ENCODE measurements at places on chromosomes 6 and 20.

DNA sequence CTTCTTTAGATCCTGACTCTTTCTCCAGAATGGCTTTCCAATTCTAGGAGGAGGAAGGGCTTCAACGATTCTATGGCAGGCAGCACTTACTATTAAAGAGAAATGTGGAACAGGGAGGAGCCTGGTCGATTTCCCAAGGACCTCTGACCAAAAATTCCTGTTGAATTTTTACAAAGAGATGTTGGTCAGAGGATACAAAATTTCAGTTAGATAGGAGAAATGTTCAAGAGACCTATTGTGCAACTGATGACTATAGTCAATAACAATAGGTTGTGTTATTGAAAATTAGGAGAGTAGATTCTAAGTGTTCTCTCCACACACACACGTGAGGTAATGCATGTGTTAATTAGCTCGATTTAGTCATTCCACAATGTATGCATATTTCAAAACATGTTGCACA is 130.1 kb upstream of the TNFAIP3 start:
- DNase-seq: no peak

- no peak for DNase-seq
Measured at GRCh38 chr6:148814082-148814790, 67.4 kb downstream of the UST start.

DNA sequence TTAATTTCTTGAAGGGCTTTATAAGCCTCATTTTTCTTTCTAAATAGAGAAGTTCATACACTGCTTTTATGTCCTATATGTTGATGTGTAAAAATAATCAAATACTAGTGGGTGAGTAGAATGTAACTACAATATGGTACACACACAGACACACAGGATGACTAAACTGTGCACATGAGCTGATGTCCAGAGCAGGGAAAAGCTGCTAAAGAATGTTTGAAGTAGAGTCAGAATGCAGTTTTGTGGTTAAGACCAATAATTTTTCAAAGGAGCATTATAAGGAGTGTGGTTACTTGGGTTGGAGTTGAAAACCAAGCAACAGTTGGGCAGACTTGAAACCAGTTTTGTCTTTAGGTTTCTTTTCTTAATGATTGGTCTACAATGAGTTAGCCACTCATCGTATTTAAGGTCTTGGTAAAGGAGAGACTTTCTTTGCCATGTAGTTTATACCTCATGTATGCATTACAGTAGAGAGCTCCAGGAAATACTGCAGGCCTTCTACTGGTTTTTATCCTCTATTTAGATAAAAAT is 196.6 kb downstream of the ESR1 start:
- DNase-seq: no peak

DNA sequence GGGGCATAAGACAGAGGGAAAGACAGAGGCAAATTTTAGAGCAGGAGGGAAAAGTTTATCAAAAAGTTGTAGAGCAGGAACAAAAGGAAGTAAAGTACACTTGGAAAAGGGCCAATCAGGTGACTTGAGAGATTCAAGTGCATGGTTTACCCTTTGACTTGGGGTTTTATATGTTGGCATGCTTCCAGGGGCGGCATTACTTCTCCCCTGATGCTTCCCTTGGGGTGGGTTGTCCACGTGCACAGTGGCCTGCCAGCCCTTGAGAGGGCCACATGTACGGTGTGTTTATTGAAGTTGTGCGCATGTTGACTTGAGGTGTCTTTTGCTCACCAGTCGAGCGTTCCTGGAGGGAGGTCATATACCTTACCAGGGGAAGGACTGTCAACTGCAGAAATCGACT is 259.5 kb upstream of the JARID2 start:
- DNase-seq: no peak

- no peak for DNase-seq
Measured at GRCh38 chr6:7647504-7647903, 57.5 kb downstream of the SNRNP48 start.

DNA sequence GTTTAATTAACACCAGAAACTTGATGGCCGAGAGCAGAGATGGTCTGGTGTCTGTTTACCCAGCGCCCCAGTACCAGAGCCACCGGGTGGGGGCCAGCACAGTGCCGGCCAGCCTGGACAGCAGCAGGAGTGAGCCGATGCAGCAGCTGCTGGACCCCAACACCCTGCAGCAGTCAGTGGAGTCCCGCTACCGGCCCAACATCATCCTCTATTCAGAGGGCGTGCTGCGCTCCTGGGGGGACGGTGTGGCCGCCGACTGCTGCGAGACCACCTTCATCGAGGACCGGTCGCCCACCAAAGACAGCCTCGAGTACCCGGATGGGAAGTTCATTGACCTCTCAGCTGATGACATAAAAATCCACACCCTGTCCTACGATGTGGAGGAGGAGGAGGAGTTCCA is 73.7 kb downstream of the SYNDIG1 start:
- DNase-seq: no peak

DNA sequence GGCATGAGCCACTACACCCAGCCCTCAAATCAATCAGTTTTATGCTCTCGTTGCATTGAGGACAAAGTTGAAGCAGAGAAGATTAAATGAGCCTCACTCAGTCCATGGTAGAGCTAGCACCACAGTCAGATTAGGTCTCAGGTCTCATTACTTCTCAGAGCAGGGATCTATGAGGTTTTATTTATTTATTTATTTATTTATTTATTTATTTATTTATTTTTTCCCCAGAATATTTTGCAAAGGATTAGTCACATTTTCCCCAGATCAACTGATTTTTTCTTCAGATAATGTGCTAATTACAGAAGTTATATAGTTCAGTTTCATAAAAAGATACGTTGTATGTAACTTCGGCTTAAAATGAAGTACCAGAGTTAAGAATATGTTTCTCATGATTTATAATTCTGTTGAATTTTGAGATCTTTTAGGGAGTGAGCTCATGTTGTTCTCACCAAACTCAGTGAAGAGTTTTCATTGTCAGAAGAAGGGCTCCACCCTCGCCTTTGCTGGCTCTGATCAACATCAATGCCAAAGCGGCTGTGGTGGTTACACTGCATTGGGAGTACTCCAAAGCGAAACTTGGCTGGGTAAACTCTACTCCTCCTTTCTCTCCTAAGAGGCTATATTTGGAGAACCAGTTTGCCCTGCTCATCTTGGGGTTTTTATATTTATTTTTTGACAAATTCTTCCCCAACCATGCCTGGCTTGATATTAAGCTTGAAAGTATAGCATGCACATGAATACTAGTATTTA is 12.9 kb upstream of the ID4 start:
- no peak for DNase-seq

DNA sequence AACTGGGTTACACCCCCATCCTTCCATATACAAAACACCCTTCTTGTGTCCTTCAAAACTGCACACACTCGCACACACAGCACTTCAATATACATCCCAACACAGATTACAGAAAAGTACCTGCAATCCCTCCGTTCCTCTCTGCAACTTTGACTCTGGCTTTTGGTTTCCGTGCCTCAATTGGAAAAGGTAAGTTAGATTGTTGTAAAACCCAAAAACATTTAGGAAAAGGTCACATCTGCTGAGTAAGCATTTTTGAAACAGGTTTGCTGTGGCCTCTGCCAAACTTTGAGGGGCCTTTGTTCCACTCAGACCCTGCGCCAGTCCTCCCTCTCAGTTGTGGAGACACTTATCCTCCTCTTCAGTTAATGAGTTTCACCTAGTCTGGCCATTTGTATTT is 4.2 kb downstream of the NKX2-4 start:
- no peak for DNase-seq

GRCh38 chr6:139600919-139601475 is 226.5 kb upstream of the CITED2 start:
- no peak for DNase-seq

GRCh38 chr6:68901044-68901443 is 266.0 kb downstream of the ADGRB3 start:
- DNase-seq: no peak

GRCh38 chr6:168871642-168872315 is 381.9 kb downstream of the THBS2 start:
- no peak for DNase-seq

DNA sequence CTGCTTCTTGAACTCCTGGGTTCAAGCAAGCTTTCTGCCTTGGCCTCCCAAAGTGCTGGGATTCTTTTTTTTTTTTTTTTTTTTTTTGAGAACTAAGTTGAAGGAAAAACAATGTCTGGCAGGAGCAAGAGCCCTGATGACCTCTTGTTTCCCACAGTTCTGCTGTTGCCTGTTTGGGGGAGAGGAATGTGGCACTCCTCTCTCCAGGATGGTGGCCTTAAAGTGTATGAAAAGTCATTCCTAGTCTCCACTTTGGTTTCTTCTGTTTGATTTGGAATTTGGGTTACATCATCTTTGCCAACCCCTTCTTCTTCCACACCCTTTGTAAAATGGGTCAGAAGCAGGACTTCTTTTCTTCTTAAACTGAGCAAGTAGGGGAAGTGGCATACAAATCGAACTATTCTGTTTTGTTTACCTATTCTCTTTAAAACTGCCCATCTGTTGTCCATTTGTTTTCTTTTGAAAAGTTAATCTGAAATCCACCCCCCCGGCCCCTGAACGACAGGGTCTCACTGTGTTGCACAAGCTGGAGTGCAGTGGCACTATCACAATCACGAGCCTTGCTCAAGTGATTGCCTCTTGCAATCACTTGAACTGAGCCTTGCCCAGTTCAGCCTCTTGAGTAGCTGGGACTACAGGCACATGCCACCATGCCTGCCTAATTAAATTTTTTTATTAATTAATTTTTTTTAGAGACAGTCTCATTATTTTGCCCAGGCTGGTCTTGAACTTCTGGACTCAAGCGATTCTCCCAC is 11.3 kb downstream of the CARMIL1 start:
- DNase-seq: no peak

DNA sequence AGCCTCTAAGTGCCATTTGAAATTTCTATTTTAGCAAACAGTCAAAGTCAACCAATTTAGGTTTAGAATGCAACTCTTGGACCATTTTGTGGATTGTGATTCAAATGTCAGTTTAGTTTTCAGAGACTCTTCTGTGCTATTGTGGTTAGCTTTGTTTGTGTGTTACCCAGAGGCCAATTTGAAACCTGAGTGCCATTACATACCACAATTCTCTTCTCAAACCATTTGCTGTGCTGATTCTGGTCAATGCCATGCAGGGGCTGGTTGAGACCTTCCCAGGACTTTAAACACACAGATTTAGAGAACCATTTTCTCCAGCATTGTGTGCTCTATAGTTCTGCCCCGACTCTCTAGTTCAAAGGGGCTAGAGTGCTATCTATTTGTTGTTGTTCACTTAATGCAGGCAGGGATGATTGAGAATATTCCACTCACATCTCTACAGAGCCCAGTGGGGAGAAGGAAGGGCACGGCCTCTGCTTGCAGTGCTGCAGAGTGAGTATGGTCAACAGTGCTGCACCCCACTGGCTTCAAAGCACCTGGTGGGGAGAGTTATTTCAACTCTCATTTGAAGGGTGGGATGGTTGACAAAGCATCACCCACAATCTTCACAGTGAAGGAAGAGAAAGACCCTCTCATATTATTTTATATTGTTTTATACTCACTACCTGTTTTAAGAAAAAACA is 738.2 kb downstream of the COL12A1 start:
- no peak for DNase-seq

DNA sequence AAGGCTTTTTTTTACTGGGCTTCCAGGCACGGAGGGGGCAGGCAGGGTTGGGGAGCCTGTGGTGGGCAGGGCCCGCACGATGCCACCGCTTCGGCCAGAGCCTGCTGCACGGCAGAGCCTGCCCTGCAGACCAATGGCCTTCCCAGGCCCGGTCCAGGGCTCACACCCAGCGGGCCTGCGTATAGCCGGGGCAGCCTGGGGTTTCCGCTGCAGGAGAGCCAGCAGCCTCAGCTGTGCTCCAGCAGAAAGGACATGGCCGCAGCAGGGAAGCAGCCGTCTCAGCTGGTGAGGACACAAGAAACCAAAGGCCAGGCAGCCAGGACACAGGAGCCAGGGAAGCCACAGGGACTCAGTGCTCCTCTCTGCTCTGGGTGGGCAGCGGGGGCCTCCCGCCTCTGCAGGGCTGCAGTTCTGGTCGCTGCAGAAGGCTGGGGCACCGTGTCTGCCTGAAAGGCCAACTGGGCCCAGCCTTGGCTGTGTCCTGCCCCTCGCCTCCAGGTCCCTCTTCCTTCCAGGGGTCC is 90.6 kb downstream of the TTLL2 start:
- no peak for DNase-seq

GRCh38 chr6:71164890-71165289 is 123.7 kb upstream of the OGFRL1 start:
- no peak for DNase-seq

GRCh38 chr20:44597930-44598329 is 15.6 kb downstream of the PKIG start:
- DNase-seq: no peak

DNA sequence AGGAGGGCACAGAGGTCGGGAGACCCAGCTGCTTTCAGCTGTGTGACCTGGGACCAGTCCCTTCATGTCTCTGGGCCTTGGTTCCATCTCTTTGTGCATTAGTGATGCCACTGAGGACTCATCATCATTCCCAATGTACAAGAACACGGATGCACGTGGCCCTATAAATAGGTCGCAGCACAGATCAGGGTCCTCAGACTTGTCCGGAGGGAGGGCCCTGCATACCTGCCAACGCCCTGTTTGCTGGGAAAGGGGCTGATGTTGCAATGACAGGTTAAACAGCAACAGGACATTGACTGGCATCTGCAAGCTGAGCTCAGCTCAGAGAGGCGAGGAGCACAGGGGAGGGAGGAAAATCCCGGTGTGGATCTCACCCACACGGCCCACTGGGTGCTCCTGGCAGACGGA is 21.8 kb downstream of the TGM2 start:
- no peak for DNase-seq

GRCh38 chr20:54794874-54795273 is 319.5 kb downstream of the DOK5 start:
- DNase-seq: no peak
